ENCODE measurements at places on chromosomes 4 and X.

- peak; percentile 61 for DNase-seq
These were observed 92.2 kb upstream of the RAPGEF2 start for GRCh38 chr4:159010563-159011260.

GRCh38 chrX:106783716-106784115, 18.8 kb upstream of the TBC1D8B start:
- DNase-seq = no peak

DNA sequence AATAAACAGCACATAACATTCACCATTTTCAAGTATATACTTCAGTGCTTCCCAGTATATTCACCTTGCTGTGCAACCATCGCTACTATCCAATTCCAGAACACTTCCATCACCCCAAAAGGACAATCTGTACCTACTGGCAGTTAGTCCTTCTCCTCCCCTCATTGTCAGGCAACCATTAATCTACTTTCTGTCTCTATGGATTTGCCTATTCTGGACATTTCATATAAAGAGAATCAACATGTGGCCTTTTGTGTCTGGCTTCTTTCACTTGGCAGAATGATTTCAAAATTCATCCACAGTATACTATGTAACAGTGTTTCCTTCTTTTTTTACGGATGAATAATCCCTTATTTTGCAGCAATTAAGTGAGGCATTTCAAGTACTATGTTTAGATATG, 189.4 kb downstream of the FBXW7 start:
- DNase-seq = no peak

- DNase-seq = no peak
These were observed 179.2 kb downstream of the IL1RAPL2 start for GRCh38 chrX:104745152-104745551.

- no peak for DNase-seq
These were observed 985.1 kb upstream of the SLIT2 start for GRCh38 chr4:19266566-19266965.

- DNase-seq = no peak
These were observed 75.1 kb downstream of the SPATA18 start for GRCh38 chr4:52126226-52126625.

- DNase-seq = no peak
These were observed 3.4 kb downstream of the MSX1 start for GRCh38 chr4:4862665-4863482.

DNA sequence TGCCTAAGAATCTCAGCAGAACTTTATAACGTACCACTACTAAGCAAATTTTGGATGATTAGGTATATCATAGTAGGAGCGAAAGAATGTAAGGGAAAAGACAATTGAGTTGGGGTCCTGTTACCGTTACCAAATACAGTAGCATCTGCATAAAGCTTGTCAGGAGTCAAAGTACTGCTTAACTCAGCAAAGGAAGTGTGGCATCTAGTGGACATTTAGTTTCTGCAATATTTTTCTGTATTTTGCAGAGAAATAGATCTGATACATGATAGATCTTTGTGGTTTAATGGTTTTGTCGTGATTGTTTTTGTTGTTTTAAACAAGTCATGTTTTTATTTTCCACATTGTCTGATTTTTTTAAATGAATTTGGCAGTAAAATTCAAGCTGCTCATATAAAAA, 81.0 kb upstream of the SMARCAD1 start:
- no peak for DNase-seq

DNA sequence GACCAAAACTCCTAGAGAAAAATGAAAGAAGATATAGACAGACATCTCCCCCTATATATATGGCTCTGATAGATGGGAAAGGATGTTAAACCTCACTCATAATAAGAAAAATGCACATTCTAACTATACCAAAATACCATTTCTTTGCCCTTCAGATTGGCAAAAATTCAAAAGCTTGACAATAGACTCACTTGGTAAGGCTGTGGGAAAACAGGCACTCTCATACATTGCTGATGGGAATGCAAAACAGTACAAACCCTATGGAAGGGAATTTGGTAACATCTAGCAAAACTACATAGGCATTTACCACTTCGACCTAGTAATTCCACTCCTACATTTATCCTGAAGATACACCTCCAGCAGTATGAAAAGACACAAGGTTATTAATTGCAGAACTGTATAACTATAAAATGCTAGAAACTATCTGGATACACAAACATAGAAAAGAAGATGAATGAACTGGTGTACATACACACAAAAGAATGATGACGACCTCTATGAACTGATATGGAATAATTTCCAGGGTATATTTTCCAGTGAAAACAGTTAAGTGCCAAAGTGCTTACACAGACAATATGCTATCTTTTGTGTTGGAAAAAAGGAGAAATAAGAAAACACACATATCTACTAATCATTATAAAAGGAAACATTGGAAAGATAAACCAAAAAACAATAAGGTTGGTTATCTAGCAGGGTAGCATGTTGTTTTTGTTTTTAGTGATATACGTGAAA, 48.5 kb downstream of the WDFY3 start:
- no peak for DNase-seq

DNA sequence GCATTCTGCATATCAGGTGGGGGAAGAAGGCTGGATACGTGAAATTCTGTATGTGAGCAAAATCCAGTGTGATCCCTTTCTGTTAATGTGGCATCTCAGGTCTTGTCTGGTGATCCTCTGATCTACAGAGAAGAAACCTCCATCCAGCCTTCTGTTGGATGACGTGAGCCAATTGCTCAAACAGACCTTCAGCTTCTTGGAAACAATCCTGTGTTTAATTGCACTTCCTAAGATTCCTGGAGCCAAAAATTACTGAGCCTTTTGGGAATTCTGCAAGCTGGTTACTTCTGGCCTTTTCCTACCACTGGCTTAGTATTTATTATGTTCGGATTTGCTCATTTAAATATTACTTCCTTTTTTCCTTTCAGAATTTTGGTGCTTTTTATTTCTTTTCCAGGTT, 51.2 kb downstream of the TRIML1 start:
- no peak for DNase-seq

DNA sequence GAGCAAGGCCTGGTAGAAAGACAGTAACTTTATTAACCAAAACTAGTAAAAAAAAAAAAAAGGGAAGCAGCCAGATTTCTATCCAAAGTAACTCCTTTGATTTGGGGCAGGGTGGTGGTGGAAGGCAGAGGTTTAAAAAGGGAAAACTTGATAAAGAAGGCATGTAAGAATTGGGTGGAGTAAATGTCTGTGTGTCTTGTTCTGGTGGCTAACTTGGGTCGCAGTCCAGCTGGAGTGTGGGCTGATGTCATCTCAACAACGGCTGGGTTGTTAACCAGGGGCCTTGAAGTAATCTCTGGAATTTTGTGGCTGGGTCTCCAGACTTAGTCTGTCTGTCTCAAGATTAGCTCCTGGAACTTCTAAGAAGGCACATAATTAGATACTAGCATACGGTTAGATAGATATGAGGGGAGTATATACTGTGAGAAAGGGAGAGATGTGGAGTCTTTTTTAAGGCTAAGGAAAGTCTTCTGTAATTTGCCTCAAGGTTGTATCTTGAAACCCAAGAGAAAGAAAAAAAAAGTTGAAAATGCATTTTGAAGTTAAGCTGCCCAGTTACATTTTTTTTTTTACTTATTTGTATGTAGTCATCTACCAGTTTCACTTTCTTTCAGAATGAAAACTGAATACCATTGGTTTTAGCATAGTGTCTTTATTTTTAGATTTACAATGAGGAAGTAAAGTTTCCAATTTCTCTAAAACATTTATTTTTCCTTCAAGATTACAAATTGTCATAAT, 48.3 kb downstream of the MTHFD2L start:
- no peak for DNase-seq

DNA sequence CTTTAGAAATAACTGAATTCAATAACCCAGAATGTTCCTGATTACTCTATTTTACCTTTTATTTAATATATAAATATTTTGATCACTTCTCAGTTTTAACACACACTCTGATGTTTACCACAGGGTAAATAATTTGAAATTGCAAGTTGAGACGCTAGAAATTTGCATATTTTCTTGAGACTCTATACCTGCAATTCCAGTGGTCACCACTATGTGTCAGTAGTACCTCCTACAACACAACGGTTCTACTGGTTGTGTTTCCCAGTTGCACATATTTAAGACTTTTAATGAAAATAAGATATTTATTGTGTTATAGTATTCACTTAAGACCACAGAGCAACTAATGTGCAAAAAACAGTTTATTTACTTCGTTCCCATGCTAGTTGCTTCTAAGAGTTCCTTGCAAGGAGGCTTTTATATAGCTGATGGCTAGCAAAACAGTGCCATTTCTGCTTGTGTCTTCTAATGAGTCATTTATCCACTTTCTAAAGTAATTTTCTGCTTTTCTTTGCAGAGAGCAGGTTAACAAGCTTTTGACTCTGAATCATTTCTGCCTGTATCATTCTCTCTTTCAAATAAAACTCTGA, 98.9 kb upstream of the PDLIM3 start:
- no peak for DNase-seq

- DNase-seq = no peak
These were observed 12.7 kb downstream of the NUDT6 start for GRCh38 chr4:122909683-122910082.

DNA sequence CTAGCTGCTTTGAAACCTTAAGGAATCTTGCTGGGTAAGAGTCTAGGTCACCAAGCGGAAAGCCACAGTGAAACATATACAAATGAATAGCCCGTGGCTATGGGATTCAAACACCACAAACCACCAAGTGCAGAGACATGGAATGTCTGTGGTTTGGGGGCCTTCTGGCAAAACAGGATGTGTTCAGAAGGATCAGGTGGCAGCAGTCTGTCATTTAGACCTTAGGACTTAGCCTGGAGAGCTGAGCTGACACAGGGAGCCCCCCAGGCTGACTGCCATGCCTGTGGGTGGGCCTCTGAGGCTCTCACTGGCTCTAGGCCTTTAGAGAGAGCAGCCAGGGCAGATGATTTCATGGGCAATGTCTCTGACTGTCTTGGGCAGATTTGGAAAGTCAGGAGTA, 225.6 kb downstream of the FBXW7 start:
- peak; percentile 68 for DNase-seq

DNA sequence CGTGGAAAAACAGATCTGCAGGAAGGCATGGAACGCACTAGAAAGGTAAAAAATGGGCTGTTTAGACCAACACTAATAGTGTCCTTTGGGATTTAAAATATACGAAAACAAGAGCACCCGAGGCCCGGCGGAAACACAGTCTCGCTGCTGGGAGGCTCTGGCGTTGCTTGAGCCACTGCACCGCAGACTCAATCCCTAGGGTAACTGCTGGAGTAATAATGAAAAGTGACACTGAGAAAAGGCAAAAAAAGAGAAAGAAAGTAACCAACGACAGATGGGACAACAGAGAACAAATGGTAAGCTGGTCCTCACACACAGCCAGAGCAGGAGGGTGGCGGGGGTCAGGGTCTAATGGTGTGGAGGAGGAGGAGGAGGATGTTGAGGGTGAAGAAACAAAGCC, 15.4 kb downstream of the IRAK1 start:
- DNase-seq = no peak

DNA sequence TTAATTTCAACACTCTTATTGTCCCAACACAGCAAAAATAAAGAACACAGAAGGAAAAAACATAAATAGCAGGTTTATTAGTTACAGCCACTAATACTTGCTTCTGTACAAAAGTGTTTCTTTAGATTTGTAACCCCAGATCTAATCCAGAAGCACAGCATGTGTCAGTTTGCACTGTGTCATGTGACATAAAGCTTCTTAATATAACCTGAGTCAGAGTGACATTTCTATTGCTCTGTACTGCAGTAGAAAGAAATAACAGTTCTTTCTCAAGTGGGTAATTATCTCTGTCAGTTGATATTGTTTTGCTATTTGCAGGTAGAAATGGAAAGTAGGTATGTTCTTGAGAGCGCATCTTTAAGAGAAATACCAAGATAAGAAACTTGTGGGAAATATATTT, 422.5 kb downstream of the ZIC3 start:
- no peak for DNase-seq

GRCh38 chr4:22962295-22962694, 269.6 kb downstream of the GBA3 start:
- no peak for DNase-seq
